ENCODE measurements at places on chromosomes 1 and 21. TPM values are rescaled to one million over a fixed set of nuclear protein-coding genes. Genes with fewer than 3 reads are reported as not detected.
A peak's percentile ranks its signal among the peaks of the same experiment; 100 is the strongest.

DNA sequence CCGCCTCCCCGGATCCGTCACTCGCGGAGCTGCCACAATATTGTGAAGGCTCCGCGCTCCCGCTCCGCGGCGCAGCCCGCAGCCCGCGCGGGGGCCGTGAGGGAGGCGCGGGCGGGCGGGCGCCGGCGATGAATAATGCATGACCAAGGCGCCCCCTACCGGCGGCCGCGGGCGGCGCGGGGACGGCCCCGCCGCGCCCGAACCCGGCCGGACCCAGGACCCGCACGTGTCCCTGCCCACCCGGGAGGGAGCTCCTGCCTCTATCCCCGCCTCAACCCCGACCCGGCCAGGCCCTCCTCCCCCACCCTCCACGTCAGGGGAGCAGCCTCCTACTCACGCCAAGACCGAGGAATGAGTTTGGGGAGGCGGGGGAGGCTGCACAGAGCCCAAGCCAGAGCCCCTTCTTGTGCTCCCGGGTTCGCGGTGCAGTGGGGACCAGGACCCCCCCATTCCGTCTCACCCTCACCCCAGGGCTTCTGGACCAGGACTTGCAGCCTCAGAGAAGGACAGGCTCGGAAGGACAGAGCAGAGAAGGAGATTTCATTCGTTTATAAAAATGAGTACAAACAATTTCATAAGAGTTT is 70.8 kb upstream of the CASZ1 start:
- H3K36me3 ChIP-seq = no peaks in the 10 kb centered on the region
- peaks cover 10% of the 10 kb centered on the region for H3K4me1 ChIP-seq
- no peak overlapping the region for H3K27ac ChIP-seq
- H3K27me3 ChIP-seq = peaks cover 67% of the 10 kb centered on the region
- peak; percentile 58 for DNase-seq
- H3K4me3 ChIP-seq = peak overlapping the region; percentile 17

DNA sequence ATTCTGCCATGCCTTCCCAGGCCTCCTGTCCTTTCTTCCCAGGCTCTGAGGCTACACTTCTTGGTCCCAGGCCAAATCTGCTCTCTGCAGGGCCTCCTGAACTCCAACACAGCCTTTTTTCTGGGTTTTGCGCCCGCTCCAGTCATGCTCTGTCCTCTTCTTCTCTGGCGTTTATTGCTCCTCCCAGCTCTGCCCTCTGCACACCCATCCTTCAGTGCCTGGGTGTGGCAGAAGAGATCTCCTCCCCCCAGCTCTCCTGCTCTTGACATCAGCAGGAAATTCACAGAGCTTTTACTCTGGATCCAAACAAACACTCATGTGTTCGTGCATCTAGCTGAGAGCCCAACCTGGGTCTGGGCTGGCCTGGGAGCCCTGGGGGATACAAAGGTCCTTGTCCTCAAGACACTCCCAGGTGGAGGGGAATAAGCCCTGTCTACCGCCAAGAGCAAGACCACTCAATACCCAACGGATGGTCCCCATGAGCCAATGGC is 22.9 kb upstream of the EPS8L3 start:
- peaks cover 59% of the 10 kb centered on the region for H3K4me1 ChIP-seq
- H3K36me3 ChIP-seq = peaks cover 2% of the 10 kb centered on the region
- no peaks in the 10 kb centered on the region for H3K27me3 ChIP-seq
- no peak for DNase-seq
- no peak overlapping the region for H3K27ac ChIP-seq

DNA sequence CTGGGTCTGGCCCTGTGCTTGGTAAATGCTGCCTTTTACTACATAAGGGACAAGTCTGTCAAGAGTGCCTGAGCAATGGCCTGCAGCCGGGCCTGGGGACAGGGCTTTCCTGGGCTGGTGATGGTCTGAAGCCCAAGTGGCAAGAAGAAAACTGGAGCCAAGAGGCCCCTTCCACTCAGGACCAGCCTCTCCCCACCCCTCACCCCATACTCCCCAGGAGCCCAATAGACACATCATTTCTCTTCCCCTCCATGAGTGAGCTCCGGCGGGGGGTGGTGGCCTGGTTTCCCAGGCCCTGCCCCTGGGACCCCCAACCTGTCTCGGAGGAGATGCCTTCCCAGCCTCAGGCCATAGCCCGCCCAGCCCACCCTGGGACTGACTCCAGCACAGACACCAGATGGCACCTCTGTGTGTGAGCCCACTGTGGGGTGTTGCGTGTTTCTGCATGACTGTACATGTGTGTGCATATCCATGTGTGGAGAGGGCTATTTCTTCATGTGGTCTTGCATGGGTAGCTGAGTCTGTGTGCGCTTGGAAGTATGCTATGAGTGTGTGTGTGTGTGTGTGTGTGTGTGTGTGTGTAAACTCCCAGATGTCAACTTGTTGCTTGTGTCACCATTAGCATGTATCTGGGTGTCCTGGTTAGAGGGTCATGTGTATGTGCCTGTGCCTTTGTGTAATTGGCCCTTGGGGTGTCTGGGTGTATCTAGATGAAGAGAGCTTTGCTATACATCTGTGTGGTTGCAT is 14.3 kb upstream of the LRP8 start:
- peak; percentile 23 for DNase-seq
- no peak overlapping the region for H3K4me3 ChIP-seq
- H3K27me3 ChIP-seq = no peaks in the 10 kb centered on the region
- peaks cover 3% of the 10 kb centered on the region for H3K4me1 ChIP-seq
- peaks cover 11% of the 10 kb centered on the region for H3K36me3 ChIP-seq

The CELA2B gene
- total RNA-seq = not detected

DNA sequence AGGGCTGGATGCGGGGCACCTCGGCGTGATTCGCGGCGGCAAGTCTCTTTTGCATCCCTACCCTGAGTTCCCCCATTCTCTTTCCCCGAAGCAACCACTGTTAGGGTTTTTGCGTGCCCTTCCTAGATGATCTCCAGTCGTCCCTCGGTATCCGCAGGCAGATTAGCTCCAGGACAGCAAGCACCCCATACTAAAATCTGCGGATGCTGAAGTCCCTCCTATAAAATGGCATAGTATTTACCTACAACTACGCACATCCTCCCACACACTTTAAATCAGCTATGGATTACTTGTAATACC is 22.8 kb upstream of the CFAP126 start:
- H3K4me1 ChIP-seq = peaks cover 38% of the 10 kb centered on the region
- no peak for DNase-seq
- peak overlapping the region; percentile 91 for H3K4me3 ChIP-seq
- peak overlapping the region; percentile 98 for H3K27ac ChIP-seq

The DIO1 gene
- total RNA-seq = not detected

- no peak overlapping the region for H3K4me3 ChIP-seq
- no peaks in the 10 kb centered on the region for H3K4me1 ChIP-seq
- H3K27me3 ChIP-seq = peaks cover 31% of the 10 kb centered on the region
- DNase-seq = no peak
- H3K27ac ChIP-seq = no peak overlapping the region
Measured at GRCh38 chr1:209416039-209416438, 167.5 kb upstream of the CAMK1G start.

The PPFIA4 gene
- total RNA-seq = 17.9 TPM

DNA sequence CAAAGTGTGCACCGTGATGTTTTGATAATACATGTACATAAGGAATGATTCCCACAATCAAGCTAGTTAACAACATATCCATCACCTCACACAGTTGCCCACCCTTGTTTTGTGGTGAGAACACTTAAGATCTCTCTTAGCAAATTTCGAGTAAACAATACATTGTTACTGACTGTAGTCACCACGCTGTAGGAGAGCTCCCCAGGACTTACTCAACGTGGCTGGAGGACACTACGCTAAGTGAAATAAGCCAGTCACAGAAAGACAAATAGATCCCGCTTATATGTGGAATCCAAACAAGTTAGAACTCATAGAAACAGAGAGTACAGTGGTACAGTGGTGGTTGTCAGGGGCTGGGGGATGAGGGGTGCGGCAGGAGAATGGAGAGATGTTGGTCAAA is 24.8 kb downstream of the GPR137B start:
- H3K27ac ChIP-seq = no peak overlapping the region
- H3K4me1 ChIP-seq = peaks cover 8% of the 10 kb centered on the region
- peak; percentile 23 for DNase-seq
- peaks cover 13% of the 10 kb centered on the region for H3K36me3 ChIP-seq
- H3K27me3 ChIP-seq = no peaks in the 10 kb centered on the region

- no peaks in the 10 kb centered on the region for H3K4me1 ChIP-seq
- H3K36me3 ChIP-seq = no peaks in the 10 kb centered on the region
- H3K27me3 ChIP-seq = peaks cover 25% of the 10 kb centered on the region
Measured at GRCh38 chr1:110190282-110190929, 19.7 kb upstream of the KCNC4 start.
